Parietal lobe (tissue), 2 donors: ENCODE measurements at places on chromosomes 6 and 20. TPM values are rescaled to one million over a fixed set of nuclear protein-coding genes. Genes with fewer than 3 reads are reported as not detected.

FILIP1 gene
- 2.2 TPM for total RNA-seq

IPCEF1 gene
- total RNA-seq, result 32.6 TPM

PDCD2 gene
- 44.4 TPM for total RNA-seq

PLCB4 gene
- 19.1 TPM for total RNA-seq

PRRT1 gene
- 1.9 TPM for total RNA-seq
